ENCODE measurements at places on chromosomes 7 and 10.

- DNase-seq: peak; percentile 54
Measured at GRCh38 chr10:5479481-5480161, 19.7 kb downstream of the CALML5 start.

GRCh38 chr7:151810441-151811232 lies 66.3 kb downstream of the PRKAG2 start:
- no peak for DNase-seq

DNA sequence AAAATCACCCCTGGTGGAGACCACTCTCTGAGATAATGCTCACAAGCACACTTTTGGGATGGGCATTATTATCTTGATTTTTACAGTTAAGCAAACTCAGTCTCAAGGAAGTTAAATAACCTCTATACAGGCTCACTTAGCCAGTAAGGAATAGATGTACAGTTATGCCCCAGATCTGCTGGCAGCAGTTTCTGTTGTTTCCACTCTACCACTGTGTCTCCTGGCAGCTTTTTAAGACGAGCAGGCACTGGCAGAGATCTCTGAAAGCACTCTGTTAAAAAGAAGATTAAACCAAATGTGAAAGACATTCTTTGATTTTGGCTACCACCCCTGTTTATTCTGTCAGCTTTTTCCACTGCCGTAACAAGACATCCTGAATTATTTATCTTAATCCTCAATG lies 73.2 kb downstream of the SRI start:
- DNase-seq: no peak

- DNase-seq: no peak
Measured at GRCh38 chr10:62666275-62666674, 138.2 kb upstream of the ADO start.

DNA sequence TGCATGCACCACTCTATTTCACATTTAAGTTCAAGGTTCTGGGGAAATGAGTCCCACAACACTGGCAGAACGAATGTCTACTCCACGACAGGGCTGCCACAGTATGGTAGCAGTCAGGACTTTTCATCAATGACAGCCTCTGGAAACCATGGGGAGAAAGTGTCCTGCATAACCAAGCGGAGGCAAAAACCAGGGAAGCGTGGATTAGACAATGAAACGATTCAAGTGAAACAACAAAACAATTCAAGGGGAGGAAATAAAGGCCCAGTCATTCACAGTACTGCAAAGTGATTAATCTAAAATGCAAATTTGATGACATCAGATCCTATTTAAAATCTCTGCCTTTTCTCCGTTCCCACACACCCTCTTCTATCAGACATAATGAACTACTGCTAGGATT lies 168.2 kb downstream of the DPY19L1 start:
- DNase-seq: no peak

GRCh38 chr10:110075686-110076085 lies 67.9 kb downstream of the ADD3 start:
- DNase-seq: no peak

- DNase-seq: no peak
Measured at GRCh38 chr10:83287374-83287773, 851.9 kb upstream of the GHITM start.

GRCh38 chr10:98664329-98665042 lies 217.8 kb upstream of the HPS1 start:
- no peak for DNase-seq

DNA sequence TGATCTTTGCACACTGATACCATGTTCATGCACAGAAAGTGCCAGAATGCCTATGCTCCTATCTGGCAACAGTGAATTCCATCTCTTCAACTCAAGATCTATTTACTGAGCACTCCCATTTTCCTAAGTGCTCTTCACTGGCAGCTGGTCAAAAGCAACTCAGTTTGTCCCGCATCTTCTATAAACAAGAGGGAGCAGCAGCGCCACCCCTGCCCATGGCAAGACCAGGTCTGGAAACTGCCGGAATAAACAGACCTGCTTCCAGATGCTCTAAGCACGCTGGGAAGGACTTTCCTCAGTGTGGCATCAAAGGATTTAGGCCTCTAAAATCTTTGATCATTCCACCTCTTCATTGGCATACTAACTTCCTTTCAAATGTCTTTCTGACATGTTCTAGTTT lies 104.4 kb upstream of the MACROH2A2 start:
- DNase-seq: no peak

GRCh38 chr7:80581486-80582260 lies 56.8 kb upstream of the CD36 start:
- no peak for DNase-seq

GRCh38 chr10:34780818-34781380 lies 34.2 kb downstream of the PARD3 start:
- DNase-seq: no peak

DNA sequence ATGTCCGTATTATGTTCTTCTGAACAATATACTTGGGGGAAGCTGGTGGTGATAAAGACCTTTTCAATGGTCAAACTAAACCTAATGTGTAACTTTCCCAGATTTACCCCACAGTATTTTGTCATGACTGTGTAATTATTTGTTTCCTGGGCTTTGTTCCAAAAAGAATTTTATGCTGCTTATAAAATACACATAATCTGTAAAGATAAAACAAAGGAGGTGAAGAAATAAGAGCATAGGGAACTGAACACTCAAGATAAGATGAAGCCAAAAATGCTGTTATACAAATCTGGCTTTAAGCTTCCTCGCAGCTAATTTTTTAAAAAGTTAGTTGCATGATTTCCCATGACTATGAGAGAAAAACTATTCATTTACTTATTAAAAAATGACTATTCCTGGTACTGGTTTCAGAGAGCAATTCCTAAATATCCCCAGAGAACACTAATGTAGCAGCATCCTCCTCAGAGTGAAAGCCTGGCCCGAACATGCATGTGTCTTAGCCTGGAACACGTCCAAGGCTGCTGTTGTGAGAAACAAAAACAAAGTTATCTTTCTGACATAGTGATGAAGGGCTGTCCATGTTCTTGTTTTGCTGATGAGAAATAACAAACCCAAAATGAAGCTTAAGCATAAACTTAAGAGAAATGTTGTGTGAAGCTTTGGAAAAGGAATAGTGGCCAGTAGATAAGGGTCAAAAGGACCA lies 33.9 kb downstream of the MALSU1 start:
- no peak for DNase-seq

GRCh38 chr10:100899171-100899570 lies 13.6 kb upstream of the SLF2 start:
- DNase-seq: no peak

DNA sequence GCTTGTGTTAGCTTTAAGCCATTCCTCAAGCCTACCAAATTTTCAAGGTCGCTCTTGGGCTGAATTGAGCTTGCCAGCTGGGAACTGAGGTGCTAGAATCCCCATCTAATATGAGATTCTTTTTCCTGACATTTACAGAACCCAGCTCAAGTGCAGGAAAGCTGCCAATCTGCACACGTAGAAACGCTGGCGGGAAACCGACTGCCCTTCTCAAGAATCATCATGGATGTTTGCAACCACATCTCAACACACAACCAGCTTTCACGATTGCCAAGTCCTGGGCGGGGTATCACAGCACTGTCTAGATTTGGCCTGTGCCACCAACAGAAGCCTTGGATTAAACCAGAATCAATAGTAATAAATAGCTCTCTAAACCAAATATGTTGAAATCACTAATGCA lies 203.7 kb downstream of the DIP2C start:
- DNase-seq: no peak

- DNase-seq: no peak
Measured at GRCh38 chr10:113820507-113820906, 33.4 kb downstream of the DCLRE1A start.

- DNase-seq: no peak
Measured at GRCh38 chr7:97845622-97846203, 26.5 kb downstream of the ASNS start.

- no peak for DNase-seq
Measured at GRCh38 chr7:26284995-26285632, 6.5 kb upstream of the SNX10 start.

DNA sequence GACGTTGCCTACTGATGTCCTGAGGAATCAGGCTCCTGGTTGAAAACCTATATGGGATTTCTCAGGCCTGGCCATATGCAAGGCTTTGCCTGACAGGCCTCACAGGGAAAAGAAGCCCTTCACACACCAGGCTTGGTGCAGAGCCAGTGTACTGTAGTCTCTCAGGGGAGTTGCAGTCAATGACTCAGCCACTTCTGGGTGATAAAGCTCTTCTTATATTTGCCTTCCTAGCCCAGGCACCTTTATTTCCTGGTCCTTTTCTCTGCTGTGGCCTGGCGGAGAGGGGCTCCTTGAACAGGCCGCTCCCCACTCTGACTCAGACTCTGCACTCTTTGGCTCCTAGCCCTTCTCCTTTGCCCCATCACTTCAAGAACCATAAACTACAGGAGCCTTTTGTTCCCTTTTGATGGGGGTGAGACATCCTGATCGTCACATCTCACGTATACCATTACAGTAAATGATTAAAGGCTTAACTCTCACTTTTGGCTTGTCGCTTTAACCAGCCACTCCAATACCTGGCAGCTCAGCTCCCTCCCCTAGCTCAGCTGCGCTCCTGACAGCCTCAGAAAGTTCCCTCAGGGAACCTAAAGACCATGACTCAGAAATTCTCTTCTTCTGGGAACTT lies 33.5 kb downstream of the DPY19L1 start:
- DNase-seq: no peak

- DNase-seq: no peak
Measured at GRCh38 chr7:22144950-22145349, 199.3 kb upstream of the CDCA7L start.

DNA sequence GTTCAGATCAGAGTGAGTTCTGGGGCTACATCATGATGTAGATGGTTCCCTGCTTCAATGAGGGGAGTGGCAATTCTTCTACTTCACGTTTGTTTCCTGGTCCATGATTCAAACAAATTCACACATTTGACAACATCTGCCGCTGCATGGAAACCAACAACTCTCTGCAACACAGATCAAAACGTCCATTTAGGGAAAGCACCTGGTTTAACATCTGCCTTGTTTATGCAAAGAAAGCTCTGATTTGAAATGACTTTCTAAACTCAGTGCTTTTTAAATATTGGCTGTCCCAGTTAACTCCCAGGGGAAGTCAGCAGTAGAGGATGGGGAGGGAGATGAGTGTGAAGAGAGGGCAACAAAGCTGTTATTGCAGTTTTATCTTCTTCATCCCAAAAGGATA lies 93.8 kb downstream of the GAD2 start:
- no peak for DNase-seq

DNA sequence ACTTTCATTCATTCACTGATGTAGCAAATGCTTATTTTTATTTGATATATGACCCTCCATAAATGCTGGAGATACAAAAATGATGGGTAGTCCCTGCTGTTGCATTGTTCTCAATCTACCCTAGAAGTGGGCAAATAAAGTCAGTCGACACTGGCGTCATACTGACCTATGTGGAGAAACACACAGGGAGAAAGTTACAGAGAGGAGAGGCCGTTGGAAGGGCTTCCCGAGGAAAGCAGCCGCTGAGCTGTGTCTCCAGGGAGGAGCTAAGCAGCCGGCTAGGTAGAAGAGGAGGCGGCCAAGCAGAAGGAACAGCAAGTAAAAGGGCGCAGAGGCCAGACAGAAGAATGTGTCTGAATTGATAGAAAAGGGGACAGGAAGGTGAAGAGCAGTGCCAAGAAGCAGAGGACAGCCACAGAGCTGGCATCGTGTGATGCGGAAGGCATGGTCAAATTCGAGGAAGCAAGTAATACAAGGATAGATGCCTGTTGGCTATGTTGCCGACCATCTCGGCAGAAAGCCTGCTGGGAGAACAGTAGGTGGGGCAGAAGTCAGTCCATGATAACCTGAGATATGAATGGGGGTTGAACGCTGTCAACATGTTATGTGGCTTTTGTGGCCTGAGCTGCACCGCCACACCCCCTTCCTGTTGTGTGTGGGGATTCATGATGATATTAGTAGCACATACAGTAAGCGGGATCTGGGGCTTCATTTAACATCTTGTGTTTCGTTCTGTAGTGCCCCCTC lies 25.9 kb downstream of the ST8SIA6 start:
- no peak for DNase-seq

DNA sequence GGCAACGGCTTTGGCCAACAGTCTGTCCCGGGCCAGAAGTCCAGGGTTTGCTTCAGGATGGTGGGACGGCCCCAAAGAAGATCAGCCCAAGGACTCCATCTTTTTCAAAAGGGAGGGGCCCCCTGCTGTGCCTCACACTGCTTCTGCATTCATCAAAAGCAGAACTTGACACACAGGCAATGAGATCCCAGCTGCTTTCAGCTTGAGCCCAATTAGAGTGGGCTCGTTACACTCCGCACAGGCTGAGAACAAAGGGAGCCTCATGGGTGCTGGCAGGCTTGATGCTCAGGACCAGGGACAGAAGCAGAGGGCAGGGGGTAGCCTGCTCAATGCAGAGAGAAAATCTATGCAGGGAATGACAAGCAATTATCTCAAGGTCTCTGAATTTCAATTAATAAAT lies 45.5 kb downstream of the VOPP1 start:
- DNase-seq: no peak

Data from ascending aorta (tissue), 2 donors.